ENCODE measurements at places on chromosomes 6 and 20.

DNA sequence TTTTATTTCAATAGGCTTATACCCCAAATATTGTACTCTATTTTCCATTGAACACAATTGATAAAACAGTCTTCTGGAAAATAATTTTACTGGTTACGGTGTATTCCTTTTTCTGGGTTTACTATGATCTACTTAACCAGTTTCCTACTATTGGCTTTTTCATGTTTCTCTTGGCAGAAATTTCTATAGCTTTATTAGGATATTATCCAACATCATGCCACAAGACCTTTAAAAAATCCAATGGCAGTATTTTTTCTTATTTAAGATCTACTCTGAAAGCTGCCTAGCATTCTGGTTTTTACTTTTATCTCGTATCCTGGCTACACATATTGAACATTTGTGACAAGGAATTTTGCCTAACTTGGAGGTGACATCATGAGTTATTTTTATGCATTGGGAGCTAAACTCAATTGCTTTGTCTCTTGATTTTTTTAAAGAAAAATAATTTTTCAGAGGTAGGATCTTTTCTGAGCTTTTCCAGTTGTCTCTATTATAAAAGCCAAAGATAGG, 45.5 kb downstream of the SLC9A8 start:
- DNase-seq, result no peak

GRCh38 chr6:46129291-46129628, 529 bp upstream of the ENPP4 start:
- no peak for DNase-seq

DNA sequence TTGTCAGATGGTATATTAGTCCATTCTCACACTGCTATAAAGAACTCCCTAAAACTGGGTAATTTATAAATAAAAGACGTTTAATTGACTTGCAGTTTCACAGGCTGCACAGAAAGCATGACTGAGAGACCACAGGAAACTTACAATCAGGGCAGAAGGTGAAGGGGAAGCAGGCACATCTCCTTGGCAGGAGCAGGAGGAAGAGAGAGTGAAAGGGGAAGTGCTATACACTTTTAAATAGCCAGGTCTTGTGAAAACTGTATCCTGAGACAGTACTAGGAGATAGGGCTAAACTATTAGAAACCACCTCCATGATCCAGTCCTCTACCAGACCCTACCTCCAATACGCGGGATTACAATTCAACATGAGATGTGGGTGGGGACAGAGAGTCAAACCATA, 193.9 kb upstream of the KCNG1 start:
- no peak for DNase-seq

DNA sequence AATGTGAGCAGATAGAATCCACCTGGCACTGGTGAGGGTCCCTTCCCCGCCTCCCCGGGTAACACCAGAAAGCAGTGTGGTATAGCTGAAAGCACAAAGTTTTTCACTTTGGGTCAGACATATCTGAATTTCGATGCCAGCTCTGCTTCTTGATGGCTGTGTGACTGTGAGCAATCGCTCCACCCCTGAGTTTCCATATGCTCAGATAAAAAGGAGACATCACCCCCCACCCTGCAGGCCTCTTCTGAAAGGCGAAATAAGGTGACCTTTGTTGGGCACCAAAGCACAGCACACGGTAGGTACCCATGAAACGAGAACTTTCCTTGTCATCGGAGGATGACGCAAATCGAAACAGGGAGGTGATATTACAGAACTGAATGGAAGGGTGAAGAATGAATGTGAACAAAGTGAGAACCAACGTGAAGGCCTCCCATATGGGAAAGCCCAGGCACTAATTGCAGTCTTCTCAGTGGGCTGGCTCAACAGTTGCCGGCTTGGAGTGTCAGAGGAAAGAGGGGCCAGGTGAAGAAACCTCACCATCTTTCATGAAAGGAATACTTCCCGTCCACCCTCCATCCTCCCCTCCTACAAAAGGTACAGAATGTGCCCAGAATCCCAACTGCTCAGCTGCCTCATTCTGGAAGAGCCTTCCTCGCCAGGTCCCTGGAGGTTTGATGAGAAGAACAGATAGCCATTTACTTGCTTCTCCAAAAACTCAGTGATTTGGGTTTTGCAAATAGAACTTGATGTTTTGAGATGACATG, 61.8 kb downstream of the NFATC2 start:
- no peak for DNase-seq

DNA sequence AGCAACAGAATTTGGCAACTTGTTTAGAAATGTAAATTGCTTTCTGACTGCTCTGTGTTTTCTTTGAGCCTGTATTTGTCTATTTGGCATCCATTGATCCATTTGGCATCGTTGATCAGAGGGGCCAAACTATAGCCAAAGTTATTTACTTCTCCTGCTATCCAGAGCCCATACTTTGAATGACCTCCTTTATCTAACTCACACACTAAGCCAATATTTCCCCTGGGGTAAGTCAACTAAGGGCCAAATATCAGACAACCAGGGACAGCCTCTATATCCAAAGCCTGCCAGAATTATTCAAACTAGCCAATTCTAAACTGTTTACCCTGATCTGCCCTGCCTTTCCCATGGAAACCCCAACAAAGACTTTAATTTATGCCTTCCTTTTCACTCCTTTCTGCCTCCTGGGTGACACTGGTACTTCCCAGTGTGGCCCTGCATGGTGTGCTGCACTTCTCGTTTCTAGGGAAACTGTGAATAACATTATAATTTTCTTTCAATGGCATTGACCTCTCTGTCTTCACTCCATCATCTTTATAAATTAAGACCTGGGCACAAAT, 19.8 kb upstream of the ZNF184 start:
- no peak for DNase-seq

- DNase-seq, result no peak
Measured at GRCh38 chr6:158633127-158633526, 11.4 kb downstream of the DYNLT1 start.

DNA sequence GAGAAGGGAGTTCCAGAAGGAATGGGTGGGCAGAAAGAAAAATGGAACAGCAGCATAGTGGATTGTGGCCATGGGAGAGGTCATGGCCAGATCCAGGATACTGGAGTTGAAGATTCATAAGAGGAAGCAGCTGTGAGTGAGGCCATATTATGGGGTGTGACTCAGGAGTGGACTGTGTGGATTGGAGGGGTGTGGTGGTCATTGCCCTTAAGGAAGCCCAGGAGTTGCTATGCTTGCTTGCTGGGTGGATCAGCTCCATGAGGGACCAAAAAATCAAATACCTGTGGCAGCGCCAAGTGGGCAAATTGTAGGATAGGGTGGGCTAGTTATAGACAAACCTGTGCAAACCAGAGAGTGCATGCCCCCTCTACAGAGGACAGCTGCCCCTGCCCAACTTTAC, 18.3 kb downstream of the LRRC1 start:
- no peak for DNase-seq

DNA sequence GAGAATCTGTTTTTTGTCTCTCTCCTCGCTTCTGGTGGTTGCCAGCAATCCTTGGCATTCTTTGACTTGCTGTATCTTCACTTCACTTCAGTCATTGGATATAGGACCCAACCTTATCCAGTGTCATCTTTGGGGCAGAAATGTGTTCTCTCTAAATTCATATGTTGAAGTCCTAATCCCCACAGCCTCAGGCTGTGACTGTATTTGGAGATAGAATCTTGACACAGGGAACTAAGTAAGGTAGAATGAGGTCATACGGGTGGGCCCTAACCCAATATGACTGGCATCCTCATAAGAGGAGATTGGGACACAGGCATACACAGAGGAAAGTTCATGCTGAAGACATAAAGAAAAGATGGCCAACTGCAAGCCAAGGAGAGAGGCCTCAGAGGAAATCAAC, 51.9 kb upstream of the TPD52L1 start:
- no peak for DNase-seq

GRCh38 chr20:9852566-9852965, 13.7 kb upstream of the PAK5 start:
- no peak for DNase-seq

- DNase-seq, result no peak
Measured at GRCh38 chr20:19094959-19095541, 117.4 kb upstream of the SLC24A3 start.

DNA sequence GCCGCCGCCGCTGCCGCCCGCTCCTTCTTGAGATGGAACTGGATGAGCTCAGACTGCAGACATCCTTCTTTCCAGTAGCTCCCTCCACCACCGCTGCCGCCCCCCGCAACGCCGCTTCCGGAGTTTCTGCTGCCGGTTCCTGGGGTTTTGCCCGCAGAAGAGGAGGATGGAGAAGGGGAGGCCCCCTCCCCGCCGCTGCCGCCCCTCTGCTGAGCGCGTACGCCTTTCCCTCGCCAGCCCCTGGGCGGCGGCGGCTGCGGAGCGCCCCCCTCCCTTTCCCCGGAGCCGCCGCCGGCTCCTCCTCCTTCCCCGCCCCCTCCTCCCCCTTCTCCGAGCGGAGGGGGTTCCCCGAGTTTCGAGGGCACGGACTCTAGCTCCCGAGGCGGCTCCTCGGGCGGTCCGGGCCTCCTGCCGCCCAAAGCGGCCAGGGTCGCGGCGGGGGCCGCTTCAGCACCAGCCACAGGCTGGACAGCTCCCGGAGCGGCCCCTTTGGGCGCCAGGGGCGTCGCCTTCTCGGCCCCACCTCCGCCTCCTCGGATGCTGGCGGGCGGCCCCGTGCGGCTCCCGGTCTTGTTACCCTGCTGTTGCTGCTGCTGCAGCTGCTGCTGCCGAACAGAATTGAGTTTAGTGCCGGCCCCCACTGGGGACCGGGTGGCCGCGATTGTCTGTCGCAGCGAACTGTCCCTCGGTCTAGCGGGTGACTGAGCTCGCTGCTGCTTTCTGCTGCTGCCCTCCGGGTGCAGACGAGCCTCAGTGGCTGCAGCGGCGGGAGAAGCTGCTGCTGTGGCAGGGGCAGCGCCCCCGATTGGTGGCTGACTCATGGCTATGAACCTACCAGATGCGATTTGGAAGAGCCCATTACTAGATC, 3.1 kb downstream of the MTCL3 start:
- peak; percentile 73 for DNase-seq

GRCh38 chr6:2797564-2798031, 32.4 kb downstream of the WRNIP1 start:
- no peak for DNase-seq

- no peak for DNase-seq
Measured at GRCh38 chr6:159008656-159009288, 8.8 kb upstream of the RSPH3 start.

DNA sequence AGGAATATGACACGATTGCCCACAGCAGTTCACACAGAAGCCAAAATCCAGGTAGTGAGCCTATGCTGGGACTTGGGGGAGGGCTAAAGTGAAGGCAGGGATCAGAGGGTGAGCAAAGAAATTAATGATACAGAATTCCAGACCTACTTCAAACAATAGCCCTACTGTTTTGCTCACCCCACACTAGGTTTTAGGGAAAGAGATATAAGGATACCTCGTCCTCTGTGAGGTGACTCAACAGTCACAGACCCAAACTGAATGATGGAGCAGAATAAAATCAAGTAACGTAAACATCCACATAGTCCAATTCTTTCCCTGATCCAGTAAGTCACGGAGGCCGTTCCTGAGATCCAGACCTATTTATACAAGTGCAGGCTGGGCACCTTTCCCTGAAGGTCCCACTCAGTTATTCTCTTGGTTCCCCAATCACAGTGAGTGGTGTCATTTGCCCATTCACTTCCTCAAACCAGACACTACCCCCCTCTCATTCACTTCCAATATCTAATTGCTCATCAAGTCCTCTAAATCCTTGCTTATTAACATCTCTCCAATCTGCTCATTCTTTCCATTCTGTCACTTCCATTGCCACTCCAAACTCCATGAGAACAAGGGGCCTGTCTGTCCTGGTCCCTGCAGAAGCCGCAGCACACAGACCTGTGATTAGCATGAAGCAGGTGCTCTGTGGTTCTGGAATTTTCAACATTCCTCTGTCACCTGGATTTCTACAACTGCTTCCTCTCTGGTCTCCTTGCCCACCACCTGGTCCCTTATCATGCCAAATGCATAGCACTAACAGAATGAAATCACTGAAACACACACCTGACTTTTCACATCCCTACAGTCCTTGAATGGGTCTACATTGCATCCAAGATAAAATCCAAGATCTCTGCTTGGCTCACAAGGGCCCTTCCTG, 55.9 kb downstream of the ATXN1 start:
- no peak for DNase-seq

DNA sequence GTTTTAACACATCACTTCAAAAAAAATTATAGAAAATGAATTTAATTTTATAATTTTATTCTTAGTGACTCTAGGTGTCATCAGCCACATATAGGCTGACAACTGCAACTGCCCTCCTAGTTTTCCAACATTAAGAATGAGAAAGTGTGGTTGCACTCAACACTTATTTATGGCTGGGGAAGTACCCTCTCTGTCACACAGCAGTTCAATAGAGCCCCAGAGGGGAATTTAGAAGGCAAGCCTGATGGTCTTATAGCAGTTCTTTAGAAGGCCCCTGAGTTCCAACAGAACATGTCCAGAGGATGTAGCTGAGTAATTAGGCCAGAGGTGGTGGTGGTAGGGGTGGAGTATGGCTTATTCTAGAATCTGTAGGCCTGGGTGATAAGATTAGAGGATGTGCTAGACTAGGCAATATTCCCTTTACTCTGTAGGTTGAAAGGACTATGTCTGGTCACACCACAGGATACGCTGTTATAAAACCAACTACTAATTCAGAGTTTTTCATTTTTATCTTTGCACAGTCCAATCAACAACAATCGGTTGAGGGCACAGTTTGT, 226.5 kb upstream of the CITED2 start:
- no peak for DNase-seq

GRCh38 chr20:5072756-5073659, 46.8 kb downstream of the PCNA start:
- no peak for DNase-seq

DNA sequence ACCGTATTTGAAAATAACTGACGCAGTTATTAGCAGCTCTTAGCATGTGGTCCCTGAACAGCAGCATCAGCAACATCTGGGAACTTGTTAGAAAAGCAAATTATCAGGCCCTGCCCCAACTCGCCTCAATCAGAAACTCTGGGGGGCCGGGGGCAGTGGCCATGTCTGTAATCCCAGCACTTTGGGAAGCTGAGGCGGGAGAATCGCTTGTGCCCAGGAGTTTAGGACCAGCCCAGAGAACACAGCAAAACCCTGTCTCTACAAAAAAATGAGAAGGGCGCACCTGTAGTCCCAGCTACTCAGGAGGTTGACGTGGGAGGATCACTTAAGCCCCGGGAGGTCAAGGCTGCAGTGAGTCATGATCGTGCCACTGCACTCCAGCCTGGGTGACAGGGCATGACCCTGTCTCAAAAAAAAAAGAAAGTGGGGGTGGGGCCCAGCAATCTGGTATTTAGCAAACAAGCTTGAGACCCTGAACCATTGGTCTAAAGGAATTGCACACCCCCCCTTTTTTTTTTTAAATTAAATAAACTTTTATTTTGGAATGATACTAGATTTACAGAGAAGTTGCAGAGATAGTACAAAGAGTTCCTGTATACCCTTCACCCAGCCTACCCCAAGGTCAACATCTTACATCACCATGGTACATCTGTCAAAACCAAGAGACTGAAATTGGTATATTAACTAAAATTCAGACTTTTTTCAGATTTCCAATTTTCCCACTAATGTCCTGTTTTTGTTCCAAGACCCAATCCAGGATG, 6.7 kb downstream of the SRXN1 start:
- no peak for DNase-seq

All from nucleus accumbens (tissue), 56 donors.